ENCODE measurements at places on chromosomes 1 and 21. TPM values are rescaled to one million over a fixed set of nuclear protein-coding genes. Genes with fewer than 3 reads are reported as not detected.
A peak's percentile ranks its signal among the peaks of the same experiment; 100 is the strongest.

DNA sequence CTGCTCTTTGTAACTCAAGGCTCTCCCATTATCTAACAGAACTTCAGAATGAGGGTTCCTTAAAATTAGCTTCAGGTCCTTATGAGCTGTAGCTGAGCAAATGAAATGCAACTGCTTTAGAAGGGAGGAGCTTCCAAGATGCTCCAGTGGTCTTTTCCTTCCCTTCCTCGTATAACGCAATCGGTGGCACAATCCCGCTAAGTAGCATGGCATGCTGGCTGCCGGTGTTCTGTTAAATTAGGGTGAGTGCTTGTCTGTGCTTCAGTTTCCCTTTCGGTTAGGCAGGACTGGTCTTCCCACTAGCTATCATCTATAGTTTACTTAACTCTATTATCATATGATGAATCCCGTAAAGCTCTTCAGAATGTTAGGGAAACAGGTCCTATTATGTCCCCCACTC lies 917 bp downstream of the KIAA0040 start:
- no peak overlapping the region for H3K27ac ChIP-seq
- H3K4me1 ChIP-seq: peaks cover 4% of the 10 kb centered on the region
- peak overlapping the region; percentile 45 for H3K4me3 ChIP-seq
- DNase-seq: no peak

NADK gene
- 49.2 TPM for total RNA-seq

DNA sequence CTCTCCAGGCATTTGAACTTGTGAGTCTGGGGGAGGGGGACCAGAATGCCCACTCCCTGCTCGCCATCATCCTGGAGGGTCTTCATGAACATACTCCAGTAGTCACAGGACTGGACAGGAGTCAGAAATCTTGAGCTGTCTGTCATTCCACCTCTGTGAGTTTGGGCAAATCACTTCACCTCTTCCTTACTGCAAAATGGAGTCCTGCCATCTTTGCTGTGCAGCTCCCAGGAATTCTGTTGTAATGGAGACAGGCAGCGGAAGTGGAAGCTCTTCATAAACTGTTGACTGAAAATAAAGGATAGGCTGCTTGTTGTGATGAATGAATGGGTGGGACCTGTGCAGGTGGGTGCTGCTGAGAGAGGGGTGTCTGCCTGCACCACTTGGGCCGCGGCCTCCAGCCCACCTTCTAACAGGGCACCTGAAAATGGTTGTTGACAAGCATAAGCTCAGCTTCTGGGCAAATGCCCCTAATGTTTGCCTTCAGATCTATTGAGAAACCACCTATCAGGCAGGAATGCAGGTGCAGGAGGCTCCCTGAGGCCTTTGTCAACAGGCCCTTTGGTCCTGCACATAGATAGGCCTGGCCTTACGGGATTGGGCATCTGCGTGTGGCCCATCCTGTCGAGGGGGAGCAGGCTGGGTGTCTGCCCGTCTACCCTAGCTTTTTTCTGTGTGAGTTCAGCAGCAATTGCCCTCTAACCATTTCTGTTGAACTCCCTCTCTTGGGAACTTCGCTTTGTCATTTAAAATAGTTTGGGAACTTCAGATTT lies 321.0 kb downstream of the RPS6KC1 start:
- peaks cover 6% of the 10 kb centered on the region for H3K4me1 ChIP-seq
- no peak overlapping the region for H3K4me3 ChIP-seq
- H3K27ac ChIP-seq: no peak overlapping the region
- H3K36me3 ChIP-seq: no peaks in the 10 kb centered on the region

GRCh38 chr1:180195916-180196315 lies 34.1 kb upstream of the LHX4 start:
- no peak overlapping the region for H3K27ac ChIP-seq
- DNase-seq: no peak
- H3K27me3 ChIP-seq: no peaks in the 10 kb centered on the region
- no peaks in the 10 kb centered on the region for H3K36me3 ChIP-seq
- no peaks in the 10 kb centered on the region for H3K4me1 ChIP-seq
- no peak overlapping the region for H3K4me3 ChIP-seq

NDUFS2 gene
- 204 TPM for total RNA-seq

GRCh38 chr1:185886671-185887070 lies 152.5 kb downstream of the HMCN1 start:
- no peaks in the 10 kb centered on the region for H3K4me1 ChIP-seq
- H3K4me3 ChIP-seq: no peak overlapping the region

HUNK gene
- 6.7 TPM for total RNA-seq

SERPINC1 gene
- 0.36 TPM for total RNA-seq

GRCh38 chr21:17742181-17742580 lies 77.0 kb downstream of the C21orf91 start:
- no peaks in the 10 kb centered on the region for H3K4me1 ChIP-seq
- no peak overlapping the region for H3K4me3 ChIP-seq
- no peak for DNase-seq
- no peaks in the 10 kb centered on the region for H3K27me3 ChIP-seq

CLCNKA gene
- total RNA-seq: 5.8 TPM

GRCh38 chr1:64019818-64020217 lies 183.6 kb upstream of the UBE2U start:
- peaks cover 7% of the 10 kb centered on the region for H3K4me1 ChIP-seq
- no peak overlapping the region for H3K4me3 ChIP-seq
- H3K27ac ChIP-seq: peak overlapping the region; percentile 55

GRCh38 chr1:156002188-156002911 lies 18.4 kb downstream of the SSR2 start:
- H3K27me3 ChIP-seq: no peaks in the 10 kb centered on the region
- DNase-seq: no peak
- H3K4me3 ChIP-seq: no peak overlapping the region
- no peak overlapping the region for H3K27ac ChIP-seq
- H3K36me3 ChIP-seq: no peaks in the 10 kb centered on the region

DNA sequence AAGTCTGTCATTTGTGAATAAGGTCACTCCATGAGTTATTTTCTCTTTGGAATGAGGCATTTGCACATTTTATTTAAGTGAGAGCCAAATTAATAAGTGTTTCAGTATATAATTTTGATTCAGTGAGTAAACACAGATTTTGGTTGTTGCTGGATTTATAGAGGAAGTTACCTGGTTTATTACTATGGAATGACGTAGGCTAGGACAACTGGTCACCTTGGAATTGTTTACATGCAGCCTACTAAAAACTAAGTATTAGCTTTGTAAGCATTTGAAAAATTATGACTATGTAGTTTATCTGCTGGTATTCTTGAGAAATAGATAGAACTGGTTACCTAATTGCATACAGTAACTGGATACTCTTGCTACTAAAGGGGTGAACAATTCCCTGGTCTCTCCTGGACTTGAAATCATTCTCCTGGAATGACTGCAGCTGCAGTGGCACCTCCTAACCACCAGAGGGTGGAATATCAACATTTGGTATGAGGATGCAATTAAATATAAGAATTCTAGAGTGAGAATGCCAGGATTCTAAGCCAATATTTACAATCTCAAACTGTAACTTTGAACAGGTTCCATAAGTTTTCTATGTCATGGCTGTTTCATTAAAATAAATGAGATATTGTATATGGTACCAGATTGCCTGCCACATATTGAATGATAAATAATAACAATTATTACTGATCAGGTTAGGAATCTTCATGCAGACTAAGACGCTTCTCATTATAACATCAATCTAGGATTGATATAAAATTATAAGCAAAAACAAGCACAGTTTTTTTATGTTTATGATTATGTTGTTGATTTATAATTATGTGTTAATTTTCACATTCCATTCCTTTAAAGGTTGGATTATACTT lies 3.5 kb upstream of the KRTAP27-1 start:
- peak; percentile 54 for DNase-seq
- no peaks in the 10 kb centered on the region for H3K27me3 ChIP-seq
- H3K4me3 ChIP-seq: no peak overlapping the region
- no peak overlapping the region for H3K27ac ChIP-seq

- H3K4me3 ChIP-seq: no peak overlapping the region
- no peaks in the 10 kb centered on the region for H3K27me3 ChIP-seq
- no peak for DNase-seq
Measured at GRCh38 chr1:51000651-51001050, 30.6 kb downstream of the CDKN2C start.

- H3K4me3 ChIP-seq: no peak overlapping the region
- peaks cover 9% of the 10 kb centered on the region for H3K4me1 ChIP-seq
- DNase-seq: no peak
- H3K27ac ChIP-seq: peak overlapping the region; percentile 67
- H3K36me3 ChIP-seq: peaks cover 13% of the 10 kb centered on the region
Measured at GRCh38 chr1:245621589-245621988, 466.8 kb downstream of the KIF26B start.

TAS1R1 gene
- not detected for total RNA-seq

- DNase-seq: no peak
- no peaks in the 10 kb centered on the region for H3K27me3 ChIP-seq
- no peaks in the 10 kb centered on the region for H3K36me3 ChIP-seq
Measured at GRCh38 chr1:108028841-108029388, 63.9 kb upstream of the VAV3 start.

- DNase-seq: no peak
- H3K4me1 ChIP-seq: no peaks in the 10 kb centered on the region
- H3K27ac ChIP-seq: no peak overlapping the region
- no peaks in the 10 kb centered on the region for H3K27me3 ChIP-seq
- H3K36me3 ChIP-seq: no peaks in the 10 kb centered on the region
- H3K4me3 ChIP-seq: no peak overlapping the region
Measured at GRCh38 chr1:38151399-38151798, 104.8 kb upstream of the POU3F1 start.

GRCh38 chr1:94865360-94865759 lies 45.2 kb downstream of the SLC44A3 start:
- H3K4me3 ChIP-seq: no peak overlapping the region
- H3K27me3 ChIP-seq: no peaks in the 10 kb centered on the region
- H3K4me1 ChIP-seq: peaks cover 39% of the 10 kb centered on the region
- peak overlapping the region; percentile 99 for H3K27ac ChIP-seq
- DNase-seq: no peak

DNA sequence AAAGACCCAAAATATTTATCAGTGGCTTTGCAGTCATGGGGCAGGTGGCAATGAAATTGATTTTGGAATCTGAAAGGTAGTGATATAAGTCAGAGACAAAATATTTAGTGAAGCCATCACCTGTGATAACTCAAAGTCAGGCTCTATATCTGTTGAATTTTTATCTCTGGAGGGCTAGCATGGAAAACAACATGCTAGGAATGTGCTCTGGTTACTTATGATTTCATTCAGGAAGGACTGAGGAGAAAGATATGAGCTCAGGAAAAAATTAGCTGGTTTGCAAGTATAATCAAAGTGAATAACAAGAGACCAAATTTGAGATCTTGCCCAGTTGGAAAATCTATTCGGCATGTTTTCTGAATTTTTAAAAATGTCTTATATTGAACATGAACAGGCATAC lies 364.6 kb upstream of the LRRC7 start:
- H3K4me1 ChIP-seq: peaks cover 7% of the 10 kb centered on the region
- no peaks in the 10 kb centered on the region for H3K27me3 ChIP-seq
- H3K27ac ChIP-seq: no peak overlapping the region

- no peak overlapping the region for H3K27ac ChIP-seq
- H3K4me3 ChIP-seq: no peak overlapping the region
- peaks cover 14% of the 10 kb centered on the region for H3K36me3 ChIP-seq
- peak; percentile 85 for DNase-seq
- H3K4me1 ChIP-seq: no peaks in the 10 kb centered on the region
Measured at GRCh38 chr1:225866061-225866837, 15.9 kb downstream of the TMEM63A start.

GRCh38 chr1:48687282-48688045 lies 89.2 kb downstream of the BEND5 start:
- H3K4me1 ChIP-seq: peaks cover 3% of the 10 kb centered on the region
- H3K27ac ChIP-seq: no peak overlapping the region
- no peaks in the 10 kb centered on the region for H3K36me3 ChIP-seq
- H3K4me3 ChIP-seq: no peak overlapping the region
- no peak for DNase-seq

- no peaks in the 10 kb centered on the region for H3K4me1 ChIP-seq
- H3K4me3 ChIP-seq: no peak overlapping the region
- H3K27ac ChIP-seq: no peak overlapping the region
- DNase-seq: no peak
- no peaks in the 10 kb centered on the region for H3K27me3 ChIP-seq
Measured at GRCh38 chr21:21295303-21295702, 297.1 kb downstream of the NCAM2 start.

DNA sequence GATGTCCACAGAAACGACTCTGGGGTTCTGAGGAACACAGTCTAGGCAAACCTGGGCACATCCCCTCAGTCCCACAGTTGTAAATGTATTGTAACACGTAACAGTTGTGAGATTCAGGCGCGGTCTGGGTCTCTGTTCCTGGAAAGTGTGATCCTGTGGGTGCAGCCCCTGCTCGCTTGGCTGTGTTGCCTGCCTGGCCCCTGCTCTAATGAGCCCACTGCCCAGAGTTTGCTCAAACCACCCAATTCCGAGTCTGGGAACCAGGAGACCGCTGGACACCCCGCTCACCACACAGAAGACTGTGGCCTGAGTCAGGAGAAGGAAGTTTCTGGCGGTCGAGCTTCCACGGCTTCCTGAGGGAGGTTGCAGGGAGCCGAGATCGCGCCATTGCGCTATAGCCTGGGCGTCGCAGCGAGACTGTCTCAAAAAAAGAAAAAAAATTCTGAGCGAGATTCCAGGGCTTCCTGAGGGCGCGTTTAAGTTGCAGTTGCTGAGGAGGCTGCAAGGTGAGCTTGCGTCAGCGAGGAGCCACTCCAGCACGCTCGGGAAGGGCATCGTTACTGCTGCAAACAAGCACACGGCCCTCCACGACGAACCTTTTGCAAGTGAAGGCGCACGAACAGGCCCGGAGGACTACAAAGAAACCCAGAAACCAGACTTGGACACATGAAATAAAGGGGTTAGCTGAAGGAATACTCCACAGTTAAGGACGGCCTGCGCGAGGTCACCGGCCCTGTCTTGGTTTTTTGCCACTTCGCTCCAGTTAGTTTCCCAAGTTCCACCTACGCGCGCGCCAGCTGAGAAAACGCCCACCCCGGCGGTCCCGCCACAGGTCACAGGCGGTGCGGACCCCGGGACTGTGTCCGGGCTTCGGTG lies 1.1 kb downstream of the C21orf58 start:
- peaks cover 10% of the 10 kb centered on the region for H3K4me1 ChIP-seq
- H3K27ac ChIP-seq: peak overlapping the region; percentile 65
- no peaks in the 10 kb centered on the region for H3K36me3 ChIP-seq
- DNase-seq: peak; percentile 21
- no peaks in the 10 kb centered on the region for H3K27me3 ChIP-seq
- peak overlapping the region; percentile 86 for H3K4me3 ChIP-seq

KRTAP20-4 gene
- not detected for total RNA-seq

All from cardiac muscle cell (in vitro differentiated cells and primary cell).